ENCODE measurements at places on chromosomes 3 and 15. TPM values are rescaled to one million over a fixed set of nuclear protein-coding genes. Genes with fewer than 3 reads are reported as not detected.

ZNF860 gene
- total RNA-seq, result 0.37 TPM

PHLDB2 gene
- total RNA-seq, result 47.4 TPM

PLAAT1 gene
- total RNA-seq, result 0.66 TPM

ZFYVE19 gene
- 31.5 TPM for total RNA-seq

PRICKLE2 gene
- 28.5 TPM for total RNA-seq

MUC4 gene
- total RNA-seq, result under 0.01 TPM

ESYT3 gene
- 6.5 TPM for total RNA-seq

ROPN1 gene
- total RNA-seq, result not detected

All from uterine smooth muscle cell (primary cell).